Fibroblast of lung (primary cell): ENCODE measurements at places on chromosomes 5 and 9. TPM values are rescaled to one million over a fixed set of nuclear protein-coding genes. Genes with fewer than 3 reads are reported as not detected.

GRCh38 chr5:71829206-71829605, 110.1 kb downstream of the CARTPT start:
- no peak for DNase-seq

GRCh38 chr9:16915126-16915831, 44.8 kb upstream of the BNC2 start:
- DNase-seq, result no peak

Gene GKAP1
- total RNA-seq, result 2.6 TPM in 2 replicates

DNA sequence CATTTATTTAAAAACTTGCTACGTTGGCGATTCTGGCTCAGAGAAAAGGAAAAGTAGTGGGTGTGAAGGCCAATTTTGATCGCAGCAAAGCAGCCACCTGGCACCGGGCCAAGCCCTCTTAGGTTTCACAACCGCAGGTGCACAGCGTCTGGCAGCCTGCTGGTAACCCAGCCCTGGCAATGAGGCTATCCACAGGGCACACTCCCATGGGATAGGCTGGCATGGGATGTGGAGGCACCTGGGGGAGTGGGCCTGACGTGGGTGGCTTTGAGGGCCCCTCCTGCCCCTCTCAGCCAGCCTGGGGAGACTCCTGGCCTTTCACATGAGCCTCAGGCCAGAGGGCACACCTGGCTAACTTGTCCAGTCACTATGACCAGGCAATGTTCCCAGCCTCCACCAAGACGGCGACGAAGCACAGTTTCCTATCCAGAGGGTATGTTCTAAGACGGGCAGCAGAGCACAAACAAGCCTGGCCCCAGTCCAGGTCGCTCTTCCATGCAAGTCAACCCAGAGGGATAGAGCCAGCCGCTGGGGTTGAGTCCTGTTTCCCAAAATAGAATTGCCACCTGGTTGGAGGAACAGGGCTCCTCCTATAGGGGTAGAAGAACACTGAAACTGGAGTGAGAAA, 19.0 kb downstream of the CMBL start:
- DNase-seq, result no peak

DNA sequence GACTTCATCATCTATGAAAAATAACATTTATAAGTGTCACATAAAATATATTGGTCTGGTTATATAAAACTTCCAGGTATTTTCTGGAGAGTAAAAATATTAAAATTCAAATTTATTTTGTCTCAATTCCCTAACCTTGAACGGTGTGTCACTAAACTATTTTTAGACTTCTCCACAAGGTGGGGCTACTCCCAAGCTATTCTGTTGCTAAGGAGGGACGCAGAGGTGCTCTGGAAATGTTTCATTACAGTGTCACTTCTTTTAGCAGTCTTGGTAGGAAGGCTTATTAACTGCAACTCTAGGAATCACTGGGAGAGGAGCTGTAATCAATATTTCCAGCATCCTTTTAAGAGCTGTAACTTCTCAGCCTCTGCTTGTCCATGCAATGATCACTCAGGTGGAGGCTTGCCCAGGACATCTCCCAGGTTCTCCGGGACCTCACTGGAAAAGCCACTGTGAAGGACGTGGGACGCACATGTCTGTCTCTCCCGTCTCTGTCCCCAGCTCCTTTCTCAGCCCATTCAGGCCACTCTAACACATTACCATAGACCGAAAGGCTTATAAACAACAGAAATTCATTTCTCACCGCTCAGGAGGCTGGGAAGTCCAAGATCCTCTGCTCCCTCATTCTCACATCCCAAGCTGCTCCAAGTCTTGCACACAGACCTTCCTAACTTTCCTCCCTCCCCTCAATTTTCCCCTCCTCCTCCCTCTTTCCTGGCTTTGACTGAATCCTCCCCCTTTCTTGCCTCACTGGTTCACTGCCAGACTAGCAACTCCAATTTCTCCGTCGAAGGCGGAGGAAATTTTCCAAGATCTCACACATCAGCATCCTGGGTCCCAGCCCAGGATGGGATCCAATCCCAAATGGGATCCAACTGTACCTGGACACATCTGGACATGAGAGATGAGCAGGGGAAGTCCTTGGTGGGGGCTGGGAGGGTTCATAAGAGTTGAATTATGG, 32.7 kb upstream of the DNAH5 start:
- peak; percentile 51 for DNase-seq
